8988T (cell line): ENCODE measurements at places on chromosomes 12 and 14.

- no peak for DNase-seq
These were observed at the start of gene ZNF219 for GRCh38 chr14:21098076-21098891. Gene ZNF219, minus strand, starts transcription at chr14:21098655. Its CDS starts 5,064 bp downstream, at chr14:21093591.

DNA sequence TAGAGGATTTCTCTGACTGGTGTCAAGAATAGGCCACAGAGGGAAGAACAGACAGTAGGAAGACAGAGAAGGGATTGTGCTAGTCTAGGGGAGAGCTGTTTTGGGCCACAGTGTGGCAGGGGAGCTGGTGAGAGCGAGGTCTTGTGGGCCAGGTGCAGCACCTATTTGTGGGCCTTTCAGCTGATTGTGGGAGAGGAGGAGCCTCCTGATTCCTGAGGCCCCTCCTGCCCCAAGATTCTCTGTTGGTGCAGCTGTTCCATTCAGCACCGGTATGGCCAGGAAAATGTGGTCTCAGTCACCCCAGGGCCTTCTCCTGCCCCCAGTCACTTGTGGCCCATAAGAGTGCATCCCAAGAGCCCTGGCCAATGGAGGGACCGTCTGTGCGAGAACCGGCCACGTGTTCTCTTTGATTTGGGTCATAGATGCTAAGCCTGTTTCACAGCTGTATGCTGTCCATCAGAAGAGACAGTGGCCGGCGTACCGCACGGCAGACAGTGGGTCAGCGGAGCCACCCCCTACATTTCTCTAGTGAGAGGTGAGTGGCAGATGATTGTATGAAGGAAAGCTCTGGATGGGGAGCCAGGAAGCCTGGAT lies 27.7 kb downstream of the TPCN1 start:
- DNase-seq = no peak

DNA sequence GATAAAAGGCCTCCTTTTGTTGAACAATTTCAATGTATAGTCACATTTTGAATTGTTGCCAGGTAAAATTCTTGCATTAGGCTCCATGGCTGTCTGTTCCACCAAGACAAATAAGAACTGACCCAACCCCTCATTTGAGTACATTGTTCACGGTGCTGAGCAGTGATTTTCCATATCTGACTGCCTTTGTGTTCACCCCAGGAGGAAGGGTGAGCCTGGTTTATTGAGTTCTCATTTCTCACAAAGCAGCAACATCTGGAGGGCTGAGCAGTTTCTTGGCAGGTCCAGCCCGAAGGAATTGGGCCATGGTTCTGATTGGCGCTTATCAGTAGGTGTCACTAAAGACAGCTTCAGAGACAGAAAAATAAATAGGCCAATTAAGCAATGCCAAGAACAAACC lies 149.1 kb downstream of the BMP4 start:
- DNase-seq = no peak

- no peak for DNase-seq
These were observed 143.5 kb downstream of the SCARB1 start for GRCh38 chr12:124720004-124720680.

- no peak for DNase-seq
These were observed 11.2 kb downstream of the OSBPL8 start for GRCh38 chr12:76548222-76548837.

GRCh38 chr12:88375306-88376305 lies 204.7 kb downstream of the KITLG start:
- DNase-seq = no peak

DNA sequence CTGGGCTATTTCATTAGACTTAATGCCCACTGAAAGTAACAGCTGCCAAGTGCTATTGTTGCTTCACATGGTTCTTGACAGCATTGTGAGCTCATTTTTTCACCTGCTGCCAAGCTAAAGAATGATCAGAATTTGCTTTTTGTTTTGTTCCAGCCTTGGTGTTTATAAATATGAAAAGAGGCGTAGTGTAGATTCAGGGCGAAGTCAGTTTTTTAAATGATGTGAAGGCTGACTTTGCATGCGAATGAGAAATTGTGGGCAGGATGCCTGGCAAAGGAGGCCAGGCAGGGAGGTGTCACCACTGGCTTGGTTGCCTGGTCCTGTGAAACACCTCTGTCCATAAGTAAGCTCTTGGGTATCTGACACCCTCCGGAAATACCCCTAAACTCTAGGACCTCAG lies 93.3 kb upstream of the NAP1L1 start:
- no peak for DNase-seq

- DNase-seq = no peak
These were observed 30.5 kb downstream of the FZD10 start for GRCh38 chr12:130192642-130193345.

DNA sequence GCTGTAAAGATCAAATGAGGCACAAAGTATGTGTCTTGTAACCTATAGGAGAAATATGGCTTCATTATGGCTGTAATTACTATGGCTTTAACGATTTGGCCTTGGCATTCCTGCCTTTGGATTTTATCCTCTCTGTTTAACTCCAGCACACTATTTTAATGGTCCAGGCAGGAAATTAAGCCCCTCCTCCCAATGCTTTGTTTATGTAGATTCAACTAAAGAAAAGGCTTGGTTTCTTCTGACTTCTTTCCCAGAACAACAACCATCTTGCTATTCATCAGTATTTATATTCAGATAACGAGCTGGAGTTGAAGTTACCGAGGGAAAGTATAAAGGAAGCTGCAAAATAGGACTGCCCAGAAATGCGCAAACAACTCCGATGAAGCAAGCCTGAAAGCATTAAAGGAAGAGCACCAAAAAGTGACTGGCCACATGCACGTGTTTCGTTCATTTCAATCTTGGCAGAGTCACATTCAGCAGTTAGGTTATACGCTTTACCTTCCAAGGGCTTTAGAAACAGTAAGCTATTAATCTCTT lies 104.6 kb downstream of the NELL2 start:
- no peak for DNase-seq

DNA sequence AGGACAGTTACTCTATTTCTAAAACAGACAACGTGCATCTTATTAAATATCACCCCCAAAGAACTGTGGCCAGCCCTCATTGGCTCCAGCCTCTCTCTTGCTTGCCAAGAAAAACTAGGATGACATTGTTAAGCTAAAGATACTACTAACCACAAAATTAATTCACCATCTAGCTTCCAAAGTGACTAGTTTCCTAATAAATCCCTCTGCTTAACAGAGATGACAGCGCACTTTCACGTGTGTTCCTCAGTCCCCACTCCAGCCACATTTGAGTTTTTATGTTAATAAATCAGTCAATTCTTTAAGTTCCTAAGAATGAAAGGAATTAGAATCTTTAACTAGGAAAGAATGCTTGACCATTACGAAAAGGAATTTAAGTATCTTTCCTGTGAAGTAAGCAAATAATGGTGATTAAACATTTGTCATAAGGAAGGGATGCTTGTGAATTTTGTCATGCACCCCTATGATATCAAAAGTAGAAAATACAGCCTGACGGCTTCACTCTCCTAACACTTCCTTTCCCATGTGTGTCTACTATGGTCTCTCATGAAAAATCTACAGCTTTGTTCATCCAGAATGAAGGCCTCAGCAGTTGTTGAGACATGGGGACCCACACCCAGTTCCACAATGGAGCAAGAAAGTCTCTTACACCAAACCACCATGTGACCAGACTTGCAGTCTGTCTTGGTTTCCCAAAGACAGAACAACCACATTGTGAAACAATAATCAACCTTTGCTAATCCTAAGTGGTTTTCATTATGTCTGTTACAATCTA lies 8.1 kb downstream of the CORO1C start:
- DNase-seq = no peak

GRCh38 chr12:133202493-133203343 lies 21.4 kb downstream of the ZNF268 start:
- no peak for DNase-seq

DNA sequence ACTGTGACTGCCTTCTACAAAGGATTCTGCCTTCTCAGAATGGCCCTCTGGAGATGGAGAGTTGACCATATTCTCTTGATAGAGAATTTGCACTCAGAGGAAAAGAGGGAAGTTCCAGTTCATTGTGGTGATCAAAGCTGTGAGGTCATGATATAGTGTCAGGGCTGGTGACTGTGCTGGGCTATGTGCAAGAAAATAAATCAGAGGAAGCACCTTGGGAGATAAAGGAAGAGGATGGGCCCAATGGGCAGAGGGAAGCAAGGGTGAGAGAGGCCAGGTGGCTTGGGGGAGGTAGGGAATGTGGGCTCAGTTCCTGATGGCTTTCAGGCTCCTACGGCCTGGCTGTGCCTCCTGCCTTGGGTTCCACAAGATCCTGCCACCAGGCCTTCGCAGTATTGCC lies 145.8 kb downstream of the SLC8A3 start:
- DNase-seq = no peak

GRCh38 chr14:74483321-74483720 lies 9.8 kb downstream of the NPC2 start:
- no peak for DNase-seq

- DNase-seq = no peak
These were observed 797.4 kb downstream of the RPS29 start for GRCh38 chr14:48788771-48789170.

DNA sequence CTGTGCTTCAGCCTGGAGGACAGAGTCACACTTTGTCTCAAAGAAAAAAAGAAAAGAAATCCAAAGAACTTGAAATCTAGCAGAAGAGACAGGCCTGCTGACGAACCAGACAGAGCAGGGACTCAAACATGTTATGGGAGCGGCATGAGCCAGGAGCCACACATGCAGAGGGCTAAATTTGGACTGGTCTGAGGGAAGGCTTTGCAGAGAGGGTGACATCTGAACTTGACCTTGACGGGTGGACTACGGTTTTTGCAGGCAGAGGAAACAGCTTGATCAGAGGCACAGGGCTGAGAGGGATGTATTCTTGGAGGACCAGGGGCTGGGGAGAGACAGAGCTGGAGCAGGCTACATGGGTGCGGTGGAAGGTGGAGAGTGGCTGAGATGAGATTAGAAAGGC lies 20.5 kb upstream of the SLC24A4 start:
- DNase-seq = no peak

GRCh38 chr14:51209457-51209856 lies 30.6 kb upstream of the TMX1 start:
- DNase-seq = no peak

- peak; percentile 68 for DNase-seq
These were observed at the start of gene ZC2HC1C for GRCh38 chr14:75069121-75069810. Gene ZC2HC1C, plus strand, starts transcription at chr14:75069641. Its CDS starts 933 bp downstream, at chr14:75070574.

DNA sequence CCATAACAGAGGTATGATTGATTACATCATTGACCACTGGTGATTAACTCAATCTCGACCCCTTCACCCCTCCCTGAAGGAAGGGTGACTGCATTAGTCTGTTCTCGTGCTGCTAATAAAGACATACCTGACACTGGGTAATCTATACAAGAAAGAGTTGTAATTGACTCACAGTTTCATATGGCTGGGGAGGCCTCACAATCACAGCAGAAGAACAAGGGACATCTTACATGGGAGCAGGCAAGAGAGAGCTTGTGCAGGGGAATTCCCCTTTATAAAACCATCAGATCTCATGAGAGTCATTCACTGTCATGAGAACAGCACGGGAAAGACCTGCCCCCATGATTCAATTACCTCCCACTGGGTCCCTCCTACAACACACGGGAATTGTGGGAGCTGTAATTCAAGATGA lies 55.9 kb upstream of the TMCC3 start:
- no peak for DNase-seq

DNA sequence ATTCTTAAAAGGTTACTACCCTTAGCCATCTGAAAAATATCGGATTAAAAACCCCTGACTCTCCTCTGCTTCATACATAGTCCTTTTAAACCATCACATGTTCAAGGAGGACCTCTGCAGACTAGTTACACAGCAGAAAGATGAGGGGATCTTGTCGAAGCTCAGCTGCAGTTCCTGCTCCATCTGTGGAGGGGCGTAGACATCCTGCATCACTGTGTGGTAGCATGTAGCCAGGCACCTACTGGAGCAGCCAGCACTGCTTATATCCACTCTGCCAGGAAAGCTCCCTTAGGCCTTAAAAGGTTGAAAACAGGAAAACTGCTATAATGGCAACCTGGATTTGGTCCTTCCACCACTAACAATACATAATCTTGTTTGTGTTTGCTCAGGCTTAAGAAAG lies 57.6 kb upstream of the STRN3 start:
- DNase-seq = no peak

- DNase-seq = no peak
These were observed 785 bp downstream of the MLEC start for GRCh38 chr12:120687578-120688289.

GRCh38 chr12:26680727-26681455 lies 152.1 kb downstream of the ITPR2 start:
- DNase-seq = no peak

- DNase-seq = peak; percentile 49
These were observed 1.0 kb downstream of the HIP1R start for GRCh38 chr12:122836027-122836921.

GRCh38 chr12:1576410-1577241 lies 17.8 kb downstream of the FBXL14 start:
- no peak for DNase-seq

DNA sequence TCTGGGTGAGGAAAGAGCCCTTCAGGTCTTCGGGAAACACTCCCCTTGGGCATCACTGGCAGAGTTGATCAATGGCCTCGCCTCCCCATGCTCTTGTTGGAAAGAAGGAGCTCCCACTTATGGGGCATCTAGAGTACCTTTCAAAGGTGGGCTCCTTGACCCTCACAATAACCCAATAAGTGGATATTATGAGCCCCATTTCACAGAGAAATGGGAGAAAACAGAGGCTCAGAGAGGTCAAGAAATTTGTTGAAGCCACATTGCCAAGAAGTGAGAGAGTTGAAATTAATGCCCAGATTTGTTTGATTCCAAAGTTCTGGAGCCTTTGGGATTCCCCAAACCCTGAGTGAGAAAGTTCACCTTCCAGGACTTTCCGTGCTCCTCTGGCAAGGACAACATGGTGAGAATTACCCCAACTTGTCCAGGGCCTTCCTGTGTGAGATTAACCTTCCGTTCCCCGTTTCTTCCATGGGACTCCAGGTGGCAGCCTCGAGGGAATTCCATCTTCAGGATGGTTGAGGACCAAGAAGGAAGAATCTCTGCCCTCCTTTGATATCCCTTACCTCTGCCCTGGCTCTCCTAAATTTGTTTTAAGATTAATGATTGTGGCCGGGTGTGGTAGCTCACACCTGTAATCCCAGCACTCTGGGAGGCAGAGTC lies 7.5 kb upstream of the CHD4 start:
- no peak for DNase-seq

DNA sequence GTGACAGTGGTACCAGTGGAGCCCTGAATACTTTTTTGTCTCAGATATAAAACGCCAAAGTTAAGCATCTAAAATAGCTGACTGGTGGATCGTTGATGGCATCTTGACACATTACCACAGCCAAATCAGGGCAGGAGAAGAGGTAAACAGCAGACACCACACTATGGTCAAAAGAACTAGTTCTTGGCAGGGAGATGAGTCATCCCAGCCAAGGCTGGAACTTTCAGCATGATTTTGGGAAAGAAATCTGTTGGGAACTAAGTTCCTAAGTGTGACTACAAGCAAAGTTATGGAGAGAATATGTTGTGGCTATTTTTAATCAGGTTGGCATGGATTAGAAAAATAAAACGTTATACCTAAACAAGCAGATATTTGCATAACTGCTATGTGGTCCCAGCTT lies 36.9 kb downstream of the LGR5 start:
- DNase-seq = no peak

GRCh38 chr12:53757101-53757770 lies 5.5 kb upstream of the CISTR start:
- peak; percentile 81 for DNase-seq
